ENCODE measurements at places on chromosomes 2 and 18.

- DNase-seq = no peak
Observed at GRCh38 chr2:84393829-84394228, 65.3 kb downstream of the SUCLG1 start.

DNA sequence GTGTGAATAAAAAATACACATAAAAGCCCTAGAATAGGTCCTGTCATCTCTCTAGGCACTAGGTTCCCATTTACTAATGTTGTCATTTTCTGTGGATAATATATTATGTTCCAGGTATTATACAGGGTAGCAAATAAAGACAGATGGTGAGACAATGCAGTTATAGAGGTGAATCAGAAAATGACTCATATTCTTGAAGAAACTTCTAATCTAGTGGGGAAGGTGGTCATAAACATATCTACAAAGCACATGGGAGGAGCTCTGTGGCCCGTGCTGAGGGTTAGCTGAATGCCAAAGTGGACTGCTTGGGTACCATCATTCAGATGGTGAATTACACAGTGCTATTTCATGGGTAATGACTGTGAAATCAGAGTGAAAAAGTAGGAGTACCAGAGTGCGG, 700.9 kb downstream of the ERBB4 start:
- DNase-seq = no peak

DNA sequence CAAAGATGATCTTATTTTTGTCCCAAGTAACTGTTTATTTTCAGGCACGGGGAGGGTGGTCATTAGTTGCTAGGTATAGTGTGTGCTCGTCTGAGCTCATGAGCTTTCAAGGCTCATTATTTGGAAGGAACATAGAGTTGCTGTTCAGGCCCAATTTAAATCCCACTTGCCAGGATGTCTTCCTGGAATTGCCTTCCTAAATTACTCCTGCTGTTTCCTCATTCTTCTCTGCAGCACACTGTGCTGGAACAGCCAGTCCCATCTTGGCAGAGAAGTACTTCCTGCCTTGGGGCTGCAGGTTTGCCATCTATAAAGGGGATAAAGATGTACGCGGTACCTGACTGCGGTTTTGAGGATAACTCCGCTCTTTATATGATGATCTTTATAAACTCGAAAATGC, 37.3 kb downstream of the GREB1 start:
- no peak for DNase-seq

GRCh38 chr2:109450574-109451273, 163.0 kb downstream of the SEPTIN10 start:
- DNase-seq = no peak

- no peak for DNase-seq
Observed at GRCh38 chr2:68231061-68231372, 21.3 kb downstream of the PPP3R1 start.

DNA sequence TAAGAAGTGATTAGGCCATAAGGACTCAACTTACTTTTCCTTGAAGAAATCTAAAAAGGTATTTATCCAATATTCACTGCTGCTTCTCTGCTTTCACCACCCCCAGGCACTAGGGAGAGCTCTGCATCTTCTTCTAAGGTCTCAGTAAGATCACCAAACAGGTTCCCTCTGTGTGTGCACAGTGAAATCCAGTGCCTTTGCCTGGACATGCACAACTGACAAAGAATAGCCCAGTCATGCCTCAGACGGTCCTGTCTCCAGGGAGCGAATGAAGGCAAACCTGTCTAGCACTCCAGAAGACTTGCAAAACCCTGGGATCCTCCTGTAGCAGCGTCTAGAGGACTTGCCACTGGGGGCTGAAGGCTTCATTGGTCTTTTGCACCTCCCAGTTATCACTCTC, 344.5 kb upstream of the LRATD1 start:
- no peak for DNase-seq

DNA sequence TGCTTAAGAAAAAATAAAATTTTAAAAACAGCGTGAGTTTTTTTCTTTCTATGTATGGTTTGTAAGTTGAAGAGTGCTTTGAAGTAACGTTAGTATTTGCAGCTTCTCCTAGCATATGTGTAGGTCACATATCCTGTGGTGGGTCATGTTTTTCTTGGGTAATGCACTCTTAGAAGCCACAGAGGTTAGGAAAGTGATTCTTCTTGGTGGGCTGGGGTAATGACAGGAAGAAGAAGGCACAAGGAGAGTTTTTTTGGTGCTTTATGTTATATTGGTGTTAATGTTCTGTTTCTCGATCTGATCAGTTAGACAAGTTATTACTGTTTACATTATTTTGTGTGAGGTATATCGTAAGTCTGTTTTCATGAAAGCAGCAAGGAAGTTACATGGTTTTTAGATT, 109.0 kb downstream of the ICA1L start:
- DNase-seq = no peak

Data from stimulated activated CD4-positive, alpha-beta T cell treated with anti-CD3 and anti-CD28 coated beads, Interleukin-15, amount 100 ng/mL, for 48 hours (primary cell).